ENCODE measurements at places on chromosomes 5 and 9. TPM values are rescaled to one million over a fixed set of nuclear protein-coding genes. Genes with fewer than 3 reads are reported as not detected.

Gene ARHGEF37
- 9.4 TPM for total RNA-seq

Gene LYRM7
- total RNA-seq: 5.8 TPM

Gene FOXD4
- 0.09 TPM for total RNA-seq

Gene ANXA2R
- total RNA-seq: 3.1 TPM

Gene CAMLG
- 52.8 TPM for total RNA-seq

Gene PDE6A
- under 0.01 TPM for total RNA-seq

Measured in endothelial cell of coronary artery (primary cell).